A673 (cell line): ENCODE measurements at places on chromosomes 7 and 10.

GRCh38 chr10:116146372-116147140, 126.5 kb downstream of the GFRA1 start:
- DNase-seq, result no peak

DNA sequence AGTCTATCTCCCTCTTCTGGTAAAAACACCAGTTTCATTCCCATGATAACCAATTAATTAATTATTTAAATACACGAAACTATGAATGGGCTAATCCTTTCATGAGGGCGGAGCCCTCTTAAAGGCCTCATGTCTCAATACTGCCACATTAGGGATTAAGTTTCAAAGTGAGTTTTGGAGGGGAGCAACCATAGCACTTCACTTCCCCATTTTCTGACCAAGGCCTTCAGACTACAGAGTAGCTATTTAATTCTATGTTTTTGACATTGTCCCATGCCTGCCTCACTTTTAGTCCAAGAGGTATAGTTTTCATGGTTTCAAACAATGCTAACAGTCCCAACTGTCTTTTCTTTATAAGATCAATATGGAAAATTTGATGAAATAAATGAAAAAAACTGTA, 618.6 kb downstream of the ZWINT start:
- peak; percentile 0 for DNase-seq

- DNase-seq, result no peak
These were observed 215.3 kb downstream of the KIF20B start for GRCh38 chr10:89916468-89917215.

- no peak for DNase-seq
These were observed 775 bp downstream of the STARD3NL start for GRCh38 chr7:38178695-38179344.

DNA sequence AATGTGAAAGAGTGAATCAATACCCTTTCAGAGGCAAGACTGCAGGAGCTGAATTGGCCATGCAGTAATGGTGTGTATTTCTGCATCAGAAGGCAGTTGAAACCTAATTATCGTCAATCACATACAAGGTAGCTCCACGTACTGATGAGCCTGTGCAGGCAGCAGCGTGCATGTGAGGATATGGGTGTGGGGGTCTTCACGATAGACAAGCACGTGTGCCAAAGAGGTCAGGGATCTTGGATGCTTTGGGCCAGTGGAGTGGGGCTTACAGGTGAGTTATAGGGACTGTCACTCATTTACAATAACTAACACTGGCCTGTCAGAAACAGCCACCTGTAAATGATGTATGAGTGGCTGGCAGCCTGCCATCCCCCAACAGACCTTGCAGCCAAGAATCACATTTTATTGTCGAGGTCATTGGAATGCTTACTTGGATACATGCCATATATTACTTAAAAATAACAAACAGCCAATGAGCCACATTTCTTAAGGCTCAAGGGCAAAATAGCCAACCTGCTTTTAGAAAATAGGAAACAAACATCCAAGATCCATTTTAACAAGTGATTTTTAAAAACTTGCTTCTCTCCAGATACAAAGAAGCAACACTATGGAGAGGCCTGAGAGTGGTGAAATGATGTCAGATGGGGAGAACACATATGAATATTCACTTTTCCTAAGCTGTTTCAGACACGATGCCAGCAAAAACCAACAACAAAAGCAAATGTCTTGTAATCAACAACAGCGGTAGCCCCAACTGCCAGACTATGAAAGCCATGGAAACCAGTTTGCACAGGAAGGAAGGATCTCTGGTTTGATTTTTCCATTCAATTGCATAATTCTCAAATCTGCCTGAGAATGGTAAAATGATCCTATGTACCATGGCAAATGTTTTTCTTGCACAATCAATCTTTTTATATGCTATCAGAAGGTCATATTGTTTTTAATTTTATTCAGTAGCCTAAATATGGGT, 210.7 kb downstream of the SKAP2 start:
- DNase-seq, result no peak

- no peak for DNase-seq
These were observed 15.9 kb upstream of the CD36 start for GRCh38 chr7:80622541-80622940.

DNA sequence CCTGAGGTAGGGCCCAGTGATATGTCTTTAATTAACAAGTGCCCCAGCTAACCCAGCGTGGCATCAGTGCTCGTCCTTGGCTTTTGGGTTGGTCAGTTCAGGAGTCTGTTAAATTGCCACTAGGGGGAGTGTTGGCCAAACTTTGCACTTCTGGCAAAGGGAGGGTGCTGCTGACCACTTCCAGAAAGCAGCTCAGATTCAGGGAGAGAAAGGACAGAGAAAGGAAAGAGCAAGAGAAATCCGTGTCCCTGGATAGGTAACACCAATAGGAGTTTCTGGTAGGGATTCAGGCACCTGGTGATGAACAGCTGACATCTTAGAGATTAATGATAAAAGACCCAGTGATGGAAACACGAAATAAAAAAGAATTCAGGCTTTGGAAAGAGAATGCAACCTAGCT, 243.1 kb upstream of the AOAH start:
- DNase-seq, result peak; percentile 48

DNA sequence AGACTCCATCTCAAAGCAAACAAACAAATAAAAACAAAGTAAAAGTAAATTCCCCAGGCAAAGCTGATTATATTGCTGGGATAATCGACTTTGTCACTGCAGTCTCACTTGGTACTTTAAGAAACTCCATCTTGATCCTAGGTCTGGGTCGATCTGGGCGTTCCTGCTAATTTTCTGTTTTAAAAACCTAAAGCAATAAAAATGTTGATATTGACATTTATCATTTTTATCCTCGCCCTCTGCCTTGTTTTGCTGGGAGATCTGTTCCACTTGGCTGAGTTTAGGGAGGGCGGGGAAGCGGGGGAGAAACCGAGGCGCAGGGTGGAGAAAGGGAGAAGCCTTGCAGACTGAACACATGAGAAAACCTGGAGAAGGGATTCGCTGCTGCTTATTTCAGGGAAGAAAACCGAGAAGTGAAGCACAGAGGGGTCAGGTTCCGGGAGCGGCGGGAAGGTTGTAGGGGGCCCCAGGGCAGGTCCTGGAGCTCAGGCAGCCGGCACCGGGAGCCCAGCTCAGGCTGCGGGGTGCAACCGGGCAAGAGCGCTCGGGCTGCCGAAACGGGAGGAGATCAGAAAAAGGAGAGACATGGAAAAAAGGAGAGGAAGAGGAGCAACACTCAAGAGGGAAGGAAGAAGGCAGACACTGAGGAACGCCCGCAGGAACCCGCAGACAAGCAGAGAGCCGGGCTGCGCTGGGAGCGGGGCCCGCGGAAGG, 27.3 kb upstream of the KMT2C start:
- DNase-seq, result peak; percentile 56

DNA sequence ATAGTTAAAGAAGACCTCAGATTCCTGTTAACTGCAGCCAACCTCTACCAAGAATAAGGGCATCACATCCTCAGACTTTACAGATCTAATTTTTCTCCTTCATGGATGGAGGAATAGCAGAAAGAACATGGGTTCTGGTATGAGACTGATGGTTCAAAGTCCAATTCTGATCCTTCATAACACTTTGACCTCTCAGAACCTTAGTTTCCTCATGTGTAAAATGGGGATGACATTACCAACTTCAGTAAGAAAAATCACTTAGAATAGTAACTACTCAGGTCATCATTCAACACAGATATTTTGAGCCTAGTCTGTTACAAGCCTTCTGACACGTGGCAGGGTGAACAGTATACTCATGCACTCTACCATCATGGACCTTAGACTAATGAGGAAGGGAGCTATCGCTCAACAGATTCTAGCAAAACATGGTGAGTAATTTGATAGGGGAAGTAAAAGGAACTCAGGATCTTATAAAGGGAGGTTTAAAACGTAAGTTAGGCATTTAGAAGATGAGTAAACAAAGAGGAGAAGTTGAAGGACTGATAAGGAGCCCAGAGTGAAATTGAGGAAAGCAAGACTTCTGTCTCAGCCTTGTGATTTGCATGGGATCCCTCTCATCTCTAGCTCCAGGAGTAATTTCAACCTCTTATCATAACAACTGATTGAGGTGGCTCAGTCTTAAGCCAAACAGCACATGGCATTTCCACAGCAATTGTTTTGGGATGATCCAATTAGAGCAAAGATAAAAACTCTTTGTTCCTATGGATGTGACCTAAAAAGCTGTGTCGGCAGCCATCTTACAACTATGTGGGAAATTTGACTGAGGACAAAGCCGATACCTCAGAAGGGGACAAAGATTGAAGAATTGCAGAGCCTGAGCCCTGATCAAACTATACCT, 69.2 kb upstream of the TCF7L2 start:
- DNase-seq, result no peak

DNA sequence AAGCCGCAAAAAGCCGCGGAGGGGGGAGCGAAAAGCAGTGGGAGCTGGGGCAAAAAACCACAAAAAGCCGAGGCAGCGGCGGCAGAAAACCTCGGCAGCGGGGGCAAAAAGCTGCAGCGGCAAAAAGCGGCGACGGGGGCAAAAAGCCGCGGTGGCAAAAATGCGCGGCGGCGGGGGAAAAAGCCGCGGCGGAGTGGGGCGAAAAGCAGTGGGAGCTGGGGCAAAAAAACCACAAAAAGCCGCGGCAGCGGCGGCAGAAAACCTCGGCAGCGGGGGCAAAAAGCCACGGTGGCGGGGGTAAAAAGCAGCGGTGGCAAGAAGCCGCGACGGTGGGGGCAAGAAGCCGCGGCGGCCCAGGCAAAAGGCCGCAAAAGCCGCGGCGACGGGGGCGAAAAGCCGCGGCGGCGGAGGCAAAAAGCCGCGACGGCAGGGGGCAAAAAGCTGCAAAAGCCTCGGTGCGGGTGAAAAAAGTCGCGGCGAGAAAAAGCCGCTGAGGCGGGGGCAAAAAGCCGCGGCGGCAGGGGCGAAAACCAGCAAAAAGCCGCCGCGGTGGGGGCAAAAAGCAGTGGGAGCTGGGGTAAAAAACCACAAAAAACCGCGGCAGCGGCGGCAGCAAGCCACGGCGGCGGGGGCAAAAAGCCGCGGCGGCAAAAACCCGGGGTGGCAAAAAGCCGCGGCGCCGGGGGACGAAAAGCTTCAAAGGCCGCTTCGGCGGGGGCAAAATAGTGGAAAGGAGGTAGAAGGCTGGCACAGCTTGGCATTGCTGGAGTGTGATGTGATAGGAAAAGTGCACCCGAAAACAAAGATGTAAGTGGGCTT, 135.9 kb downstream of the ZNF92 start:
- peak; percentile 12 for DNase-seq

- DNase-seq, result no peak
These were observed 266.4 kb downstream of the ADK start for GRCh38 chr10:74417397-74417796.

DNA sequence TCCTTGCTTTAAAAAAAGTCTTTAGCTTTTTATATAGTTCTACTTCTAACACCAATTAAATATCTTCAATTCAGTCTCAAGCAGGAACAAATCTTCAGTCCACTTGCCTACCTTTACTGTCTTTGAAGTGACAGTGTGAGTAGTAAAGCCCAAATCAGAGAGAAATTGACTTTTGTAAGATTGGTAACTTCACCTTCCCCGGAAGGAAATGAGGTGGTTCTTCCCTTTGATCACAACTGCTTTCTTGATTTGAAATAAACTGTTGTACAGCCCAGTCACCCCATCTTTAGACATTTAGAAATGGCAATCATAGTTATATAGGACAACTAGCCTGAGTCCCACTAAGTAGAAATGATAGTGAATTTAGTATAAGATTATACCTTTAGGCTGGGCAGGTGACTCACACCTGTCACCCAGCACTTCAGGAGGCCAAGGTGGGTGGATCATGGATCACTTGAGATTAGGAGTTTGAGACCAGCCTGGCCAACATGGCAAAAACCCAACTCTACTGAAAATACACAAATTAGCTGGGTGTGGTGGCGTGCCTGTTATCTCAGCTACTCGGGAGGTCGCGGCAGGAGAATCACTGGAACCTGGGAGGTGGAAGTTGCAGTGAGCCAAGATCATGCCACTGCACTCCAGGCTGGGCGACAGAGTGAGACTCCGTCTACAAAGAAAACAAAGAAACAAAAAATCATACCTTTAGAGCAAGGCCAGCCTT, 4.7 kb downstream of the FAS start:
- no peak for DNase-seq

- DNase-seq, result no peak
These were observed 54.1 kb upstream of the ANTXRL start for GRCh38 chr10:46232666-46233065.
